ENCODE measurements at places on chromosomes 16 and 17.

DNA sequence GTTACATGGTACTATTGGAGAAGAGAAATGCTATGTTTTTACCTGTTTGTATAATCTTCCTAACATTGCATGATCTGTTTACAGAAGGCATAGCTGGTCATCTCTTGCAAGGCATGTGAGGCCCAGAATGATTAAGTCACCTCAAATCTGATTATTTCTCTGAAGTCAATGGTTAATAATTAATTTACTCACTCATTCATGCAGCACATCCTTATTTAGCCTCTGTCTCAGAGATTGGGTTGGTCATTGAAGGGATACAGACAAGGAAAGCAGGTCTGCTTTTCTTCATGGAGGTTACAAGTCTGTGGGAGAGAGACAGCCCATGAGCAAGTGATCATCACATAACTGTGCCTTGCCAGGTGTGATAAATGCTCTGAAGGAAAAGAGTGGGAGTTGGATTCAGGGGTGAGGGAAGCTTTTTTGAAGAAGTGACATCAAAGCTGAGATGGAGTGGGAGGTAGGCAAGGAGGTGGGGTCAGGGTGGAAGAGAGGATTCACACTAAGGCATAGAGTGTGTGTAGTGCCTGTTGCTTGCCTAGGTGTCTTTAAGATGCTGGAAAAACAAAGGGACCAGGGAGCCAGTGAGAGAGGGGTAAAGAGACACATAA lies 16.3 kb upstream of the RBFOX1 start:
- no peak for DNase-seq

DNA sequence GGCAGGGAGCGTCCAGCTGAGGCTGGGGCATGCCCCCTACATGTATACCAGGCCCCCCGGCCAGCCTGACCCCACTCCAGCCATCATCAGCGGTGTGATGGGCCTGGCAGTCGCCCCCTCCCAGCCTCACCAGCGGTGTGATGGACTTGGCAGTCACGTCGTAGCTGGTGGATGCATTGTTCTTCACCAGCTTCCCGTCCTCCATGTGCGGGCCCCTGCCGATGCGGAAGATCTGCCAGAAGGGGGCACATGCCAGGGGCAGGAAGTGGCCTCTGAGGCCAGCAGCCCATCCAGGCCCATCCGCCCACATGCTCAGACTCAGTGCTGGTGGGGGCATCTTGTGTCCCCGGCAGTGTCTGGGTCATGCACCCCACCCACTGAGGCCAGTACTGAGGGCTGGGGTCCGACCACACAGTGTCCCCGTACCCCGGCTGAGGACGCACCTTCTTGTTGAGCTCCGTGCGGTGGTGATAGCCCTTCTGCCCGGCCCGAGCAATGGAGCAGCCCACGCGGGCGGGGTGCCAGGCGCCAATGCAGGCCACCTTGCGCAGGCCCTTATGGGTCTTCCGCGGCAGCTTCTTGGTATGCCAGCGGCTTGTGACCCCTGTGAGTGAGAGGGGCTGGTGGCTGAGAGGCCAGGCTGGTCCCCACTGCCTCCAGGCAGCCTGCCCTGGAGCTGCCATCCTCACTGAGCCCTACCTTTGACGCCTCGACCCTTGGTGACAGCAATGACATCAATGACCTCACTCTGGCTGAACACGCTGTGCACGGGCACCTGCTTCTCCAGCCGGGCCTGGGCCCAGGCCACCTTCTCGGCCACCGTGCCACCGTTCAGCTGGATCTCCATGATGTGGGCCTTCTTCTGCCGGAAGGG lies 3.7 kb upstream of the MSRB1 start:
- no peak for DNase-seq

DNA sequence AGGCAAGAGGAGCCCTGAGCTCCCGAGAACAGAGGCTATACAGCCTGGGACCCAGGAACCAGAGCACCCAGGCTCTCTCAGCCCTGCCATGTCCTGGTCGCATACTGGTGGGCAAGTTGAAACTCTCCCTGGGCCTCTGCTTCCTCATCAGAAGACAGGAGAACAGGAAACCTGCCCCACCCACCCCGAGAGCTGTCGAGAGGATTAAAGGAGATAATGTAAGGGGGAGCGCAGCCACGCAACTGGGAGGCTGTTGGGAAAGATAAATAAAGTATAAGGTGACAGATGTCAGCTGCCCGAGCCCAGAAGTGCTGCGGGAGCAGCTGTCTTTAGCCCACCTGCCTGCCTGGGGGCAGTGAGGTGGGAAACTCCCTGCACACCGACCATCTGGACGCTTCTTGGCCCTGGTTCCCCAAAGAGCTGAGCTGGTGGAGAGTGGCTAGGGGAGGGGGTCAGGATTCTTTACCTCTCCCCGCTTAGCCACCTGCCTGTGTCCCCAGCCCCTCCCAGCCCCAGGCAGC lies 6.8 kb downstream of the KIF19 start:
- no peak for DNase-seq

- no peak for DNase-seq
These were observed 9.0 kb downstream of the CUEDC1 start for GRCh38 chr17:57945996-57946797.

DNA sequence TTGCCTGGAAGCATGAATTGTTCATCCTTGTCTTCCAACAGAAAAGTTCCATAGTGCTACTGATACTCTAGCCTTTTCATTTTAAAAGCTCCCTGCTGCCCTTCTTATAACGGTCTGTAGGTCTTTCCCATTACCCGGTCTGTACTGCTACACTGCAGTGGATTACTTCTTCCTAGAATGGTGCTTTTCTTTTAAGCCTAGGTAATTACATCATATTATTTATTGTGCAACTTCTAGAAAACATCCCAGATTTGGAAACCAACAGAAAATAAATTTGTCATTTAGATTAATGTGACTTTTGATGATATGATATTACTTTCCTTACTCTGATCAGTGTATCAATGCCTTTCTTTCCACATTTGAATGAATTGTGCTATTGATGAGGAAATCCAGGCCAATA lies 199.4 kb downstream of the TANC2 start:
- DNase-seq = no peak

GRCh38 chr17:81870981-81871386 lies at the start of gene ARHGDIA:
ARHGDIA (minus strand) TSS chr17:81871337; CDS start chr17:81869930, 1,407 bp downstream.
- no peak for DNase-seq

- no peak for DNase-seq
These were observed 1.8 kb downstream of the NLRP1 start for GRCh38 chr17:5582209-5583185.

DNA sequence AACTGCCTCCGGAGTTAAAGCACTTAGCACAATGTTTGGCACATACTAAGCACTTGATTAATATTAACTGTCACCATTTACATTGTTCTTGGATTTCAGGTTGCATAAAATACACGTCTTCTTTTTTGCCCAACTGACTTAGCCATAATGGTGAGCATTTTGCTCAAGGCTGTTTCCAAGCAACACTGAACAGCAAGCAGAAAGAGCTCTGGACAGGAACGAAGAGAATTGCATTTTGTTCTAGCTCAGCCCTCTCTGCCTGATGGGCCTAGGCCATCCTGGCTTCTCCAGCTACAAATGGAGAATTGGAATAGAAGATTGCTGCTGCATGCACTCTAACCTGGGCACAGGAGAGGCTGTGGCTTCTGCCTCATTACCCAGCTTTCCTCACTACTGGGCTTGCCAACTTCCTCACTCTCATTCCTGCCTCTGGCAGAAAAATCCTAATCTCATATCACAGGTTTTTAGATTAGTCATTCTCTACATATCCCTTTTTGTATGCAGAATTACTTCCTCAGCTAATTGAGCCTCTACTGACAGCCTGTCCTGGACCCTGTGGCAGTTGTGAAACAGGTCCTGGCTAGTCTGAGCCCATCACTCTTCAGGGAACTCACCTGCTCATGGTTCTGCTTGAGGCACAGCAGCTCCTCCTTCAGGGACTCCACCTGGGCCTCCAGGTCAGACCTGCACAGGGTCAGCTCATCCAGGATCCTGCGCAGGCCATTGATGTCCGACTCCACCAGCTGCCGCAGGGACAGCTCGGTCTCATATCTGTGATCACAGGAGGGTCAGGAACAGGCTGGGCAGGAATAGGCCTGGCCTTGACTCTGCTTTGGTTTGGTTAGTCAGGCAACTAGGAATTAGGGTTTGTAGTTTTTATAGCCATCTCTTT lies 2.5 kb downstream of the KRT33A start:
- DNase-seq = no peak

DNA sequence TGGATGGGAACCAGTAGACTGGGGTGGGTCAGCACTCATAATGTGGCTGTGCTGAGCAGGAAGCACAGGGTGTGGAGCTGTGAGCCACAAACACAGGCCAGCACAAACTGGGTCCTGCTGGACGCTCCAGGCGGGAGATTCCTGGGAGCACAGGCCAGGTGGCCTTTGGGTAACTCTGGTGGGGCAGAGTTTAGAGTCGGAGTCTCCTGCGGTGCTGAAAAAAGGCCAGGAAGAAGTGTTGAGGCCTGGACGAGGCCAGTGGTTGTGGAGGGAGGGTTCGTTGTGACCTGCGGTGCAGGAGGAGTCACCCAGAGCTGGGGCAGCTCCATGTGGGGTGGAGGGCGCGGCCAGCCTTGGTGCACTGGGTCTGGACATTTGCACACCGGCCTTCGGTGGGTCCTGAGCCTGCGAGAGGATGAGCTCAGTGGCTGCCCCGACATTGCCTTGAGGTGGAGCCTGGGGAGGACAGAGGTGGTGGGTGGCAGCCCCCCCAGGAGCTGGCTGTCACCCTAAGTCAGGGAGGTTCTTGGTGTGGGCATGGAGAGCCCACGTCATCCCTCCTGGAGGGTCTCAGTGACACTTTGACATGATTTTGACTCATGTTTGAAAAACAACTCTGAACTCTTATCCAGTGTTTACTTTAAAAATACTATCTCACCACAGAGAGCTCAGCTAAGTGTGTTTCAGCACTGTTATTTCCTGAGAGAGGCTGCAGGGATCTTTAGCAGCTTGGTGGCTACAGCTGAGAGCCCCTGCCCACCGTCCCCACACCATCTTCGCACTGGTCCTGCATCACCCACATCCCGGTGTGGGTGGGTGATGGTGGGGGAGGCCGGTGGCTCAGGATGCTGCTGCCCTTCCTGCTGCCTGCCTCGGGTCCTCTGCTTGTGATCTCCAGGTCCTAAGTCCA lies 98.7 kb downstream of the NPIPB11 start:
- DNase-seq = no peak

DNA sequence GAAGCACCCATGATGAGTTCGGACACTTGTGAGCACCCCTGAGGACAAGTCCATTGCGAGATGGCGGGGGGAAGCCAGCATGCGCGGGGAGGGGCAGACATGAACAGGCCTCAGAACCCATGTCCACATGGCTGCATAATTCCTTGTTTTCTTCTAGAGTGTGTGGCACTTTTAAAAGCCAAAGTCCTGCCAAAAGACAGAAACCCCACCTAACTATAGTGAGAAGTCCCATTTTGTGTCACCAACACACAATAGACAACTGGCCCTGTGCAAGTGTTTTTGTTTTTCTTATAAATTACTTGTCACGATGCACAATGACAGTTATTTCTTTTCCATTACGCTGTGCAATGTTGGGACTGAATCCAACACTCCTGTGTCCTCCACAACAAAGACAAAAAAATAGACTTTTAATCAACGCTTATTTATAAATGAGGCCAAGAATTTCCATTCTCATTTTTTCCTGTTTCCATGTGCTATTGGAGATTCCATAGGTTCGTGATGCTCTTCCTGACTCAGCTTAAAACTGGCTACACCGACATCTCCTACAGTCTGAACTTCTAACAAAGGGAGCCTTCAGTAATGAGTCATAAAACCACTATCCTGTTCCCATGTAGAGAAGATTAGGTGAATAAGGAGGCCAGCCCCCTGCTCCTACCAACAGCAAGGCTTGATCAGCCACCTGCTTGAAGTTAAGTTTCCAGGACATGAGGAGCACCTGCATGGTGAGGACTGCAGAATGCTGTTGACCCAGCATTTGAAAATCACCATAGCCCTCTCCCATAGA lies 98.9 kb downstream of the ZNF423 start:
- no peak for DNase-seq

DNA sequence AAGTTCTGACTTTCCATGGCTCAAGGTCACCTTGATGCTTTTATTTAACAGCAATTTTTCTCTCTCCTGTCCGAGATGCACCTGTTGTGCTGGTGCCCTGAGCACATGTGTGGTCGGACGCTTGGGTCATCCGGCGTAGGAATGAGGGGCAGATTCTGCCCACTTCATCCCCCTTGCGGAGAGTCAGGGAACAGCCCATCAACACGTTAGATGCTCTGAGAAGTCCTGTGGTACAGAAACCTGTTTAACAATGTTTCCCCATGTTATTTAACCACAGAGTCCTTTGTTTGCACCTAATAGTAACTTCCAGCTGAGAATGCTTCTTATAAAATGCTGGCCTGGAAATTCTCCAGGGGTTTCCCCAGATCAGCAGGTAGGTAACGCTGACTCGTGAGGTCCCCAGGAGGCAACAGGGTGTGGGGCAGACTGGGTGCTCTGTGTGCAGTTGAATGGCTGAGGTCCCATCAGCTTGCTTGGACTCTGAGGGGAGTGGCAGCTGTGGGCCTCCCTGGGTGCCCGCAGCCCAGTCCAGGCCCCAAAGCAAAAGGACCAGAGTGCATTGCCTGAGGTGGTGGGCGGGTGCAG lies 17.8 kb downstream of the DOC2B start:
- no peak for DNase-seq

GRCh38 chr17:74386386-74386785 lies 19.1 kb downstream of the GPR142 start:
- no peak for DNase-seq
